Naive thymus-derived CD4-positive, alpha-beta T cell (primary cell): ENCODE measurements at places on chromosomes 6 and 20.

DNA sequence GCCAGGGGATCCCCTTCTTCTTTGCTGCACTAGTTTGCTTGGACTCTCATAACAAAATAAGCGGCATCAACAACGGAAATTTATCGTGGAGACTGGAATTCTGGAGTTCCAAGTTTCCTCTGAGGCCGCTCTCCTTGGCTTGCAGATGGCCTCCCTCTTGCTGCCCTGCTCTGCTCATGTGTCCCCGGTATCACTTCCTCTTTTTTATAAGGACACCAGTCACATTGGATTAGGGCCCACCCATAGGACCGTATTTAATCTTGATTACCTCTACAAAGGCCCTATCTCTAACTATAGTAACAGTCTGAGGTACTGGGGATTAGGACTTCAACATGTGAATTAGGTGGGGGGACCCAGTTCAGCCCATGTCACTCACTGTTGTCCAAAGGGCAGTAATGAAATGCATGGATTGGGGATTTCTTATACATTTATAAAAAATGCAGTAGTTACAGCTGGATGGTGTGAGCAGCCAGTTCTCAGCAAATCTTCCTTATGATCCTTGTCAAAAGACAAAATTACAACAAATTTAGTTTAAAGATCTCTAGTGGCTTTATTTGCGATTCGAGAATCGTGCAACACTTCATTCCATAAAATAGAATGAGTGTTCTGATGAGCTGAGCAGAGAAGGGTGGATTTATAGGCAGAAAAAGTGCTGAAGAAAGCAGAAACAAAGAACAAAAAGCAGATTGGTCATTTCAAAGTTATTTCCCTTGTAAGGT is 59.3 kb upstream of the AKAP12 start:
- H3K4me3 ChIP-seq: no peak overlapping the region
- no peak overlapping the region for H3K27ac ChIP-seq

DNA sequence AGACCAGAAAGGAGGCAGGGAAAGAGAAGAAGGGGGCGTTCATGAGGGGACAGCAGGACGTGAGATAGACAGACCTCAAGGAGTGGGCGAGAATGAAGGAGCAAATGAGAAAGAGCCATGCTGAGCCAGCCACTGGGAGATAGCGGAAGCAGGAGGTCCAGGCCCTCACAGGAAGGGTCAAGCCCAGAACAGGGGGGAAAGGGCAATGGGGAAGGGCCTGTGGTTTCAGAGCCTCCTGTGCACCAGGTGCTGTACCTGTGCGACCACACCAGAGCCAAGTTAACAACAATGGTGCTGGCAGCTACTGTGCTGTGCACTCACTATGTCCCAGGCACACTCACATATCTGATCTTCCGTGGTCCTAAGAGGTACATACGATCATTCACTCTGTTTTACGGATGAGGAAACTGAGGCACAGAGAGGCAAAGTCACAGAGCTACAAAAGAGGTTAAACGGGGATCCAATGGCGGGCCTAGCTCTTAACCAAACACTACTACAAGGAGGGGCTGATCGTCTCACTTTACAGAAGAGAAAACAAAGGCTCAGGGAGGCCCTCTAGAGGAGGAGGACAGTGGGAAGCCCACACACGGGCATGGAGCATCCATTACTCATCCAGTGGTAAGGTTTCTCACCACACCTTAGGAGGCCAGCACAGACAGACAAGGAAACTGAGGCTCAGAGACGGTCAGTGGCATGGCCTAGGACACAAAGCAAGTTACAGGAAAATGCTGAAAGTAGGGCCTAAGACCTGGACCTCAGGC is 129.1 kb downstream of the PREX1 start:
- H3K4me1 ChIP-seq: no peaks in the 10 kb centered on the region
- no peak overlapping the region for H3K27ac ChIP-seq
- DNase-seq: no peak
- H3K36me3 ChIP-seq: peaks cover 11% of the 10 kb centered on the region
- no peaks in the 10 kb centered on the region for H3K27me3 ChIP-seq
- H3K4me3 ChIP-seq: no peak overlapping the region

GRCh38 chr6:37625591-37626374 is 71.9 kb downstream of the MDGA1 start:
- no peak overlapping the region for H3K27ac ChIP-seq
- DNase-seq: no peak
- H3K4me1 ChIP-seq: peaks cover 41% of the 10 kb centered on the region

DNA sequence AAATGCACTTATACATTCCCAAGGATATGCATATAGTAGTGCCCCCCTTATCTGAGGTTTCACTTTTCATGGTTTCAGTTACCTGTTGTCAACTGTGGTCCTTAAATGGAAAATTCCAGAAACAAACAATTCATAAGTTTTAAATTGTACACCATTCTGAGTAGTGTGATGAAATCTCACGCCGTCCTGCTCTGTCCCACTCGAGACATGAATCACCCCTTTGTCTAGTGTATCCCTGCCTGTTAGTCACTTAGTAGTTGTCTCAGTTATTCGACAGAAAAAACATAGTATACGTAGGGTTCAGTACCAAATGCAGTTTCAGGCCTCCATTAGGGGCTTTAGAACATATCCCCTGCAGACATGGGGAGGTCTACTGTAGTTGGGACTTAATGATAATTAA is 57.0 kb downstream of the MAP1LC3A start:
- H3K4me1 ChIP-seq: no peaks in the 10 kb centered on the region
- no peak for DNase-seq
- no peaks in the 10 kb centered on the region for H3K27me3 ChIP-seq
- no peak overlapping the region for H3K4me3 ChIP-seq
- H3K36me3 ChIP-seq: no peaks in the 10 kb centered on the region

DNA sequence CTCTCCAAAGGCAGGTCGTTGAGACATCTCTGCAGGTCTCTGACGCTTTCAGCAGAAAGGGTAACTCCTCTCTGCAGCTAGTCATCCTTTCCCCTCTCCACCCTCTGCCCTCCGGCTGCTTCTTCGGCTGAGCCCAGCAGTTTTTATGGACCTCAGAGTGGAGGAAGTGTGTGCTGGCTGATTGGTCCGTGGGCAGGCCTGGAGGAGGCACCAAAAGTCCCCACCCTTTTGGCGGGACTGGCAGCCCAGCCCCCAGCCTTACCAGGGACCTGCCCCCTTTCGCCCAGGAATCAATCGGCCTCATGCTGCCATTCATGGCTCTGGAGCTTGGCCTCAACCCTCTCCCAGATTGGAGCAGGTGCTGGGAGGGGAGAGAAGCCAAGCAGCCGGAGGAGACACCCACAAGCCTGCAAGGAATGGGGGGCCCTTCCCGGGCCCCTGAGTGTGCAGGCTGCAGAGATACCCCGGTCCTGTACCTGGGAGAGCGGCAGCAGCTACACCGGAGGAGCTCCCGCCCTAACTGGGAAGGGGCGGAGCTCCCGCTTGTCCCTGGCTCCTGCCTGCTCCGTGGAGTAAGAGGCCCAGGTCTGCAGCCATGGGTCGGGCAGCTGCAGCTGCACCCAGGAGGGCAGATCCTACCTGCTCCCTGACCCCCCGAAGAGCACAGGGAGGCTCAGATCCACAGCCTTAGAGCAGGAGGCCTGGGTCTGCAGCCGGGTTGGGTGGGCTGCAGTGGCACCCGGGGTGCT is 170.3 kb upstream of the SOX4 start:
- no peaks in the 10 kb centered on the region for H3K4me1 ChIP-seq
- no peak for DNase-seq
- H3K27me3 ChIP-seq: no peaks in the 10 kb centered on the region

GRCh38 chr6:130211691-130212090 is 11.1 kb downstream of the SAMD3 start:
- H3K27me3 ChIP-seq: no peaks in the 10 kb centered on the region
- peak overlapping the region; percentile 3 for H3K4me3 ChIP-seq
- H3K27ac ChIP-seq: no peak overlapping the region
- peaks cover 7% of the 10 kb centered on the region for H3K36me3 ChIP-seq
